ENCODE measurements at places on chromosomes 2 and 18.

GRCh38 chr2:11573418-11574175, 39.8 kb downstream of the GREB1 start:
- no peaks in the 10 kb centered on the region for H3K4me1 ChIP-seq
- DNase-seq: peak; percentile 14
- H3K4me3 ChIP-seq: no peak overlapping the region
- H3K36me3 ChIP-seq: no peaks in the 10 kb centered on the region
- H3K27me3 ChIP-seq: no peaks in the 10 kb centered on the region
- H3K27ac ChIP-seq: no peak overlapping the region

GRCh38 chr2:51511002-51511401, 479.1 kb upstream of the NRXN1 start:
- H3K4me1 ChIP-seq: no peaks in the 10 kb centered on the region
- no peak for DNase-seq
- no peak overlapping the region for H3K27ac ChIP-seq
- no peaks in the 10 kb centered on the region for H3K27me3 ChIP-seq

DNA sequence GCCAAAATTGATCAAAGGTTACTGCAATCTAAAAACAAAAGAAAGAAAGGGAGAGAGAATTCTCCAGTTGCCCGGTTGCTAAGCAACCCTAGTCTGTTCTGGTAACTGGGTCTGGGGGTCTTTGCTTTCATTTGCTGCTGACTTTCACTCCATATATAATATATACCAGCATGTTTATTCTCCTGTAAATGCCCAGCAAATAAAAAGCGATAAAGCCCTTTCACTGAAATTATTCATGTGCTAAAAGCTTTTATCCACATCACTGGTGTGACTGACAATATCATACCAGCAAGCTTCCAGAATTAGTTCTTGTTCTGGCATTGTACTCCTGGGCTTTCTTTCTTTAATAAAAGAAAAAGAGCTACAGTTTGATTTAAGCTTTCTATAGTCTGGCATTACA, 75.5 kb upstream of the ST8SIA3 start:
- H3K27ac ChIP-seq: no peak overlapping the region
- H3K27me3 ChIP-seq: peaks cover 24% of the 10 kb centered on the region
- no peak overlapping the region for H3K4me3 ChIP-seq
- no peaks in the 10 kb centered on the region for H3K36me3 ChIP-seq

GRCh38 chr2:42706836-42707235, 57.1 kb downstream of the OXER1 start:
- H3K36me3 ChIP-seq: peaks cover 6% of the 10 kb centered on the region
- H3K4me3 ChIP-seq: no peak overlapping the region
- no peak for DNase-seq
- no peaks in the 10 kb centered on the region for H3K4me1 ChIP-seq

GRCh38 chr2:178860551-178860950, 53.3 kb upstream of the TTN start:
- no peaks in the 10 kb centered on the region for H3K27me3 ChIP-seq
- no peak for DNase-seq
- no peaks in the 10 kb centered on the region for H3K36me3 ChIP-seq
- H3K4me3 ChIP-seq: no peak overlapping the region

DNA sequence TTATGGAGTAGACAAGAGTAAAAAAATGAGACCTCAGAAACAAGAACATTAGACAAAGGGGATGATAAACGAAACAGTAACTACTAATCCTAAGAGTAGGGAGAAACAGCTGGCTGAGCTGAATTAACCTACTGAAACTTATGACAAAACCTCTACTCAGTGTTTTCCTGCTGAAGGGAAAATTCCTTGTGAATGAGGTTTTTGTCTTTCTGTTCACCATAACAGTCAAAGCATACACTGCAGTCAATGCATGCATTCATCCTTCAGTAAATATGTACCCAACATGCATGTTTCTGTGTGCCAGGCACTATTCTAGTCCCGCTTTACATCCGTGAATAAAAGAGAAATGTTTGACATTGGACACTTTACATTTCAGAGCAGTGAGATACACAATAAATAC, 805.6 kb upstream of the KLHL29 start:
- H3K27me3 ChIP-seq: no peaks in the 10 kb centered on the region
- no peak for DNase-seq
- no peak overlapping the region for H3K27ac ChIP-seq
- no peaks in the 10 kb centered on the region for H3K4me1 ChIP-seq
- H3K4me3 ChIP-seq: no peak overlapping the region

DNA sequence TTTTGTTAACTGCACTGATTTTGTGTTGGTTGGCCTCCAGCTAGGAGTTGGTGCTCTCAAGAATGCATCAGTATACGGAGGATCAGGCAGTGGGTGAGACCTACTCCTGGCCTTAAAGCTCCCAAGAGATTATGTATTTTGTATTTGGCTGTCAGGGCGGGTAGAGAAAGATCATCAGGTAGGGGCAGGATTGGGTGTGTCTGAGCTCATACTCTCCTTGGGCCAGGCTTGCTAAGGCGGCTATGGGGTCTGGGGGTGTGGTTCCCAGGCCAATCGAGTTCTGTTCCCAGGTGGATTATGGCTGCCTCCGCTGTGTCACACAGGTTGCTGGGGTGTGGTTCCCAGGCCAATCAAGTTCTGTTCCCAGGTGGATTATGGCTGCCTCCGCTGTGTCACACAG, 28.9 kb upstream of the IL1RN start:
- no peak overlapping the region for H3K27ac ChIP-seq
- no peaks in the 10 kb centered on the region for H3K27me3 ChIP-seq
- H3K4me1 ChIP-seq: no peaks in the 10 kb centered on the region
- no peak overlapping the region for H3K4me3 ChIP-seq
- no peak for DNase-seq

- no peaks in the 10 kb centered on the region for H3K27me3 ChIP-seq
- no peak overlapping the region for H3K4me3 ChIP-seq
- no peak overlapping the region for H3K27ac ChIP-seq
- DNase-seq: no peak
- H3K36me3 ChIP-seq: peaks cover 31% of the 10 kb centered on the region
Observed at GRCh38 chr2:111126581-111126980, 5.9 kb downstream of the BCL2L11 start.

DNA sequence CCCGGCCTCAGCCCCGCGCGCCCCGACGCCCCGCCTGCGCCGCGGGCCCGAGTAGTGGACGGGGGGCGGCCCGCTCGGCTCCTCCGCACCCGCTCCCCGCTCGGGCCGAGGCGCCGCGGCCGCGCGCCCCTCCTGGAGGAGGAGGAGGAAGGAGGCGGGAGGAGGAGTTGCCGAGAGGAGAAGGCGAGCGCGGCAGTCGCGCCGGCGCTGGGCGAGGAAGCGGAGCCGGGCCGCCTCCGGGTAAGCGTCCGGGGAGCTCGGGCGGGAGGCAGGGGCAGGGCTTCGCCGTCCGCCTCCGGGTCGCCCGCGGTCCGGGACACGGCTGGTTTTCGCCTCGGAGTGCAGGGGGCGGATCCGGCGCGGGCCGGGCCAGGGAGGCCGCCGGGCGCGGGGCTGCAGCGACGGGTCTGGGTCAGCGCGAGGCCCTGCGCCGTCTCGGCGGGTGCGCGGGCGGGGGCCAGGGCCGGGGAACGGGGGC, at the start of gene SOCS6:
TSS of gene SOCS6 (plus strand) at position 195 of the 478 bp plus-strand sequence. CDS start 35,624 bp downstream, outside the sequence.
- H3K36me3 ChIP-seq: peaks cover 14% of the 10 kb centered on the region
- peaks cover 22% of the 10 kb centered on the region for H3K4me1 ChIP-seq
- H3K27ac ChIP-seq: peak within 1 kb of the TSS; percentile 69
- H3K27me3 ChIP-seq: no peaks in the 10 kb centered on the region

DNA sequence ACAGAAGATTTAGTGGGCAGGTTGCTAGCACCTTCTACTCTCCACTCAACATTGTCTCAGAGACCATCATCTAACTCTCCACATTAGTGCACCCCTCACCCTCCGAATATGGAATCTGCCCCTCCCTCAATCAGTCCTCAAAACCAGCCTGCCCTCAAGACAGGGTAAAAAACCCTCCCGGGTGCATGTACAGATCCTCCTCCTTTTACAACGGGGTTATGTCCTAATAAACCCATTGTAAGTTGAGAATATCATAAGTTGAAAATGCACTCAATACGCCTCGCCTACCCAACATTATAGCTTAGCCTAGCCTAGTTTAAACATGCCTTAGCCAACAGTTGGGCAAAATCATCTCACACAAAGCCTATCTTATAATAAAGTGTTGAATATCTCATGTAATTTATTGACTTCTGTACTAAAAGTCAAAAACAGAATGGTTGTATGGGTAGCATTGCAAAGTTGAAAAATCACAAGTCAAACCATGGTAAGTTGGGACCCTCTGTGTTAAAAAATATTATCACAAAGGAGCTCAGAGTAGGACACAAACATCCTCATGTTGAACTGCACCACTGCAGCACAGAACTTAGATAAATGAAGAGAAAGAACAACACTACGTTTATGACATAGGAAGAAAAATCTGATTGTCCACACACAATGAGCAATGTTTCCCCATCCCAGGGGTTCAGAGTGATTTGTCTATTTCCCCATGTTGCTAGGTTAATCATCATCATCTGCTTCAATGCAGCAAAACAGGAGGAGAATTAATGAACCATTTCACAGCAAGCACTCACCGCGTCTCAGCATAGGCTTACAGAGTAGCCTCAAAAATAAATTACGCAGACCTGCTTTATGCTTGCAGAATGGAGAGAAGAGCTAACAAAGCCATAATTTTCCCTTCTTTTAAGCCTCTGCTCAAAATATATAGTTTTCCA, 184.1 kb upstream of the ARL4C start:
- H3K36me3 ChIP-seq: no peaks in the 10 kb centered on the region
- DNase-seq: no peak
- H3K4me3 ChIP-seq: no peak overlapping the region
- H3K4me1 ChIP-seq: peaks cover 69% of the 10 kb centered on the region

DNA sequence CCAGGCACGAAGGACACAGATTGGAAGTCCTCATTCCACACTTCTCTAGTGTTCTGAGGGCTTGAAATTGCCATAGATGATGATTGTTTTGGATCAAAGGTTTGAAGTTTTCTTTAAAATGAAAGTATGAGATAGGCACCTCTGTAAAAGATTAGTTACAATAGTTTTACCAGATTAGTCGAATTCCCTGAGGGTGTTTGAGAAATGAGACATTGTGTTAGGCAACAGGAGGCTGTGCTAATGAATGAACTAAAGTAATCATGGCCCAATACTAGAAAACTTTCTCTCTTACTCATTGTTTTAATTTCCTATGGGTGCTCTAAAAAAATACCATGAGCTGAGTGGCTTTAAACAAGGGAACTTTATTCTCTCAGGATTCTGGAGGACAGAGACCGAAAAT, 421.7 kb downstream of the RNF144A start:
- H3K4me3 ChIP-seq: no peak overlapping the region
- DNase-seq: no peak
- H3K27ac ChIP-seq: no peak overlapping the region
- no peaks in the 10 kb centered on the region for H3K27me3 ChIP-seq

DNA sequence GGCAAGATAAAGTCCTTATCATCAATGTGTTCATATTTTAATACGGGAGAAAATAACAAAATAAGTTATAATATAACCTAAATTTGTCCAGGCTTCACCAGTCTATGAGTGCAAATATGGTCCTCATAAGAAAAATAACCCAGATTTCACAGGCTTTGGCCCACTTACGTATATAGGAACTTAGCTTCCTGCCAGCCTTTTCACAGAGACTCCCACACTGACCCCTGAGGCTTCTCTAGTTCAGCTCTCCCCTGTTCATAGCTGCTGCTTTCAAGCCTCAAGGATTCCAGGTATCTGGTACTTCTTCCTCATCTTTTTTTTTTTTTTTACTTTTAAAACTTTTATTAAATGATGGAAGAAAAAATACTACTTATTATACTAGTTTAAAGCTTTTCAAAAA, 74.9 kb upstream of the PELI1 start:
- DNase-seq: no peak
- no peaks in the 10 kb centered on the region for H3K27me3 ChIP-seq
- no peak overlapping the region for H3K27ac ChIP-seq
- H3K36me3 ChIP-seq: no peaks in the 10 kb centered on the region

DNA sequence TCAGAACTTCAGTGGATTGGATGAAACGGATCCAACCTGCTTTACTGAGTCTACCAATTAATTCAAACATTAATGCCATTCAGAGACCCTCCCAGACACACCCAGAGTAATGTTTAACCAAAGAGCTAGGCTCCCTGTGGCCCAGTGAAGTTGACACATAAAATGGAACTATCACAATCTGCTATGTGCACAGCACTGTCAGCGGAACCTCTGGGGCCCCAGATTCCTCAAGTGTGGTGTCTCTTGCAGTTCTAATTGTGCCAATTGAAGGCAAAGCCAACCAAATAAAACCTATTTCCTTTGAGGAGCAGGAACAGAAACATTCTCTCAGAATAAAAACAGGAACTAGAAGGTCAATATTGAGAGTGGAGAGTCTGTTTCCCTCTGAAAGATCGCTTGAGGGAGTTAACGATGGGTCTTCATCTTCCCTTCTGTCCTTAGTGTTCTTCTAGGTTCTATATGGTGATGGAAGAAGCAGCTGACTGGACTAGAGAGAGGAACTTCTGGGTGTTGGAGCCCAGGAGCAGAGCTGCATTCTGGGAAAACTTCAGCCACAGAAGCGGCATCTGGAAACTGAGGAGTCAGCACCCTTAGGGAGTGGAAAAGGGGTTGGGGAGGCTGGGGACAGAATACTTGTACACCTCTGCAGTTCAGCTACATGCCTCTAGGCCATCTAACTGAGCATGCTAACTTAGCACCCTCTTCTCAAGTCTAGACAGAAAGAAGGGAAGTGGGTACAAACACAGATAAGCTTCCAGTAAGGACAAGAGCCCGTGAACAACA, 174.4 kb upstream of the FBXO11 start:
- no peak overlapping the region for H3K4me3 ChIP-seq
- H3K36me3 ChIP-seq: no peaks in the 10 kb centered on the region
- H3K27ac ChIP-seq: no peak overlapping the region
- no peaks in the 10 kb centered on the region for H3K27me3 ChIP-seq

DNA sequence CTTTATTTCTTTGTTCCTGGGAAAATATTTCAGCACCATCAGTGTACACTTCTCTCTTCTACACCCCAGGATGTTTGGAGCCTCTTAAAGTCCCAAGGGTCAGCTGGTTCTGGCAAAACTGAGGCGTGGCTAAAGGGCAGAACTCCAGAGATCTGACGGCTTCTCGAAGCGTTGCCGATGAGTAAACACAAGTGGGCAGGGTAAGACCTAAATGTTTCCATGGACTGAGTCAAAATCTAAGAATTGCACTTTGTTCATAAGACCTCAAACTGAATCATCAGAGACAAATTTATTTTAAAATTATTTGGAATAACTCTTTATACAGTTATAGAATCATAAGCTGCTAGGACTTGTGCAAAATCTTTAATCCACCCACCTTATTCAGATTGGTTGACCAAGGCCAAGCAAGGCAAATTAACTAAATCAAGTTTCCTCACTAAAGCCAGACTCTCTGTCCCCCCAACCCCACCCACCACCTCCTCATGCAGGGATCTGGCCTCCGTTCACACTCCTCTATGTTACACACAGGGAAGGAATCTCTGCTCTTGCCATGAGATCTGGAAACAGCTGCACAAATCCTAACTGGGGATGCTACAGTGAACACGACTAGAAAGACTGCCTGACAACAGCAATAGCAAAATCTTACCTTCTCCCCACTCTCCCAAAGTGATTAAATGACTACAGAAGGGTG, 342.6 kb upstream of the KLHL29 start:
- no peak for DNase-seq
- H3K36me3 ChIP-seq: no peaks in the 10 kb centered on the region
- H3K4me1 ChIP-seq: no peaks in the 10 kb centered on the region
- no peaks in the 10 kb centered on the region for H3K27me3 ChIP-seq
- H3K4me3 ChIP-seq: no peak overlapping the region

Data from RWPE2 (cell line).